ENCODE measurements at places on chromosomes 2 and 18.

DNA sequence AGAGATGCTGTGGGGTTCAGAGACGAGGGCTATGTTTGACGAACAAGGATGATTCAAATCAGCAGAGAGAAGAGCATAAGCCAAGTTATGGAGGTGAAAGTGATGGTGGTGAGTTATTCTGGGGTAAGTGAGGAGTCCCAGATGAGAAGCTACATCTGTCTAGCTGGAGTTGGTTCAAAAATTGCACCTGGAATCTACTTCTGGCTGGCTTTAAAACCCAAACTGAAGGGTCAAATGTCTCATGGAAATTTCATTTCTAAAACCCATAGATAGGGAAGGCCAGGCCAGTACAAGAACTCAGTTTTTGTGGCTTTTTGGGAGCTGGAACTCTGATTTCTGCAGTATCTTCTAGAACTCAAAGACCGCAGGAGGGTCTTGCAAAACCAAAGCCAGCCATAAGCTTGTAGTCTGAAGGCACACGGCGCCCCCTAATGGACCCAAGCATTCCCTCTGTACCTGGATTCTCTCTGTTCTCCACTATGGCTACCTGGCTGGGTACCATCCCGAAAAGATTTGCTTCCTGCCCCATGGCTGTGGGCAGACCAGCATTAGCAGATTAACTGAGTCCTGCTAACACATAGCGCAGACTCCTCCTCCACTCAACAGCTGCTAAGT, 229.1 kb upstream of the SLC14A2 start:
- peak; percentile 21 for DNase-seq

- no peak for DNase-seq
These were observed 242.0 kb upstream of the TANK start for GRCh38 chr2:160918258-160918657.

GRCh38 chr18:54263904-54264336, 5.4 kb upstream of the POLI start:
- no peak for DNase-seq

DNA sequence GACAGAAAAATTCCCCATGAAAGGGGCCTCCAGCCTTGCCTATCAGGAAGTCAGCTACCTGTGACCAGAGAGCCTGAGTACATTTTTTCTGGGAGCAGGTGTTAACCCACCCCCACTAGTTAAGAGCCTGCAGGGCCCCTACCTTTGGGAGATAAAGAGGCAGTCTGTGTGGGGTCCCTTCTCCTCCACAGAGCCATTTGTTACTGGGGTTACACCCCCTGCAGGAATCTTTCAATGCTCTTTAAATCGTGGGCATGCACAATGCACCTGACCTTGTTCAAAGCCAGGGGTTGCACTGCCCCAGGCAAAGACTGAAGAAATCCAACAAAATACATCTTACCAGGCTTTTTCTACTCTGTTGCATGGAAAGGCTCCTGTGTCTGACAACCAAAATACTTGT, 15.7 kb upstream of the LYPD6 start:
- no peak for DNase-seq
